ENCODE measurements at places on chromosomes 7 and 10. TPM values are rescaled to one million over a fixed set of nuclear protein-coding genes. Genes with fewer than 3 reads are reported as not detected.

Gene CTAGE6
- not detected for total RNA-seq

Gene AOC1
- total RNA-seq: not detected

Gene FRMPD2
- total RNA-seq: not detected

Gene ASZ1
- total RNA-seq: not detected

Gene C7orf33
- not detected for total RNA-seq

Gene CDH23
- 3.1 TPM for total RNA-seq

Gene PDE6C
- total RNA-seq: not detected

Gene GLI3
- total RNA-seq: 0.47 TPM

Gene POLR2J2
- 0.21 TPM for total RNA-seq

Gene LIPN
- total RNA-seq: not detected

Gene COL28A1
- total RNA-seq: 0.99 TPM

Gene ATP5MK
- total RNA-seq: 478 TPM

Gene AKR1C4
- total RNA-seq: 0.30 TPM

Gene C10orf67
- 0.11 TPM for total RNA-seq

Gene HERC4
- total RNA-seq: 48.1 TPM

Gene SFRP5
- 1.9 TPM for total RNA-seq

Gene CALHM2
- 5.1 TPM for total RNA-seq

Gene TBL2
- 54.2 TPM for total RNA-seq

Gene FXYD4
- not detected for total RNA-seq

Gene MRC1
- not detected for total RNA-seq

Gene NPY4R
- 29.6 TPM for total RNA-seq

Gene GRM3
- total RNA-seq: not detected

Gene SHTN1
- 26.1 TPM for total RNA-seq

Gene HEPACAM2
- not detected for total RNA-seq

Measured in A549 treated with RU486 at 1 μM for 4 hours (cell line).